ENCODE measurements at places on chromosomes 6 and 20.

- no peak for DNase-seq
Observed at GRCh38 chr20:38473367-38473795, 738 bp downstream of the RALGAPB start.

GRCh38 chr20:37381621-37382471, 35.9 kb downstream of the SRC start:
- no peak for DNase-seq

DNA sequence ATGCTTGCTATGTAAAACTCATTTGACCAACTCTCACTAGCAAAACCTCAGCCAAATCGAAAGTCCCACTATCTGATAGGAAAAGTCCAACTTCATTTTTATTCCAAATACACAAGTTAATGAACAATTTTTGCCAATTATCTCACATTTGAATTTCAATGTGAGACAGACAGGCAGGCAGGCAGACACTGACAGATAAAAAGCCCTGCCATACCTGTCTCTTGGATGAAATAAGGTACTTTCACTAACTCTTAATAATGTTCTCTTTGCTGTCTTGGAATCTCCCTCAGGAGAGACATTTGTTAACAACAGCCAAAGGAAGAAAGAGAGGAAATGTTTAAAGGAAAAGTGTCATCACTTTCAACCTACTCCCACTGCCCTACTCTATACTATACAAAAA, 82.0 kb downstream of the RNGTT start:
- DNase-seq = no peak

GRCh38 chr20:16017656-16018055, 555.6 kb downstream of the KIF16B start:
- DNase-seq = no peak

DNA sequence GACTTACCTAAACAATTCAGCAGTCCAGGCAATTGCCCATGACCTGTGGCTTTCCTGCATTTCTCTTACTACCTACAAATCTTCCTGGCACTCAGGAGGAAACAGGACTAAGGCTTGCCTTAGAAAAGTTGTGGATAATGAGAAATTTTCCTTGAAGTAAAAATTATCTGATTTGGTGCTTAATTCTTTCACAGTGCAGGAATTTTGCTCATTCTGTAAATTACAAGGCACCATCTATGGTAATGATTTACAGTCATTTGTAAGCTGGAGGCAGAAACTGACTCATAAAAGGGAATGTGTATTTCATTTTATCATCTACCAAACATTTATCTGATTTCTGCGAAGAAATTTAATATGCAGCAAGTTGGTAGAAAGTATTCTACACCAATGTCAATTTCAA, 211.5 kb upstream of the FKBP1C start:
- DNase-seq = no peak

DNA sequence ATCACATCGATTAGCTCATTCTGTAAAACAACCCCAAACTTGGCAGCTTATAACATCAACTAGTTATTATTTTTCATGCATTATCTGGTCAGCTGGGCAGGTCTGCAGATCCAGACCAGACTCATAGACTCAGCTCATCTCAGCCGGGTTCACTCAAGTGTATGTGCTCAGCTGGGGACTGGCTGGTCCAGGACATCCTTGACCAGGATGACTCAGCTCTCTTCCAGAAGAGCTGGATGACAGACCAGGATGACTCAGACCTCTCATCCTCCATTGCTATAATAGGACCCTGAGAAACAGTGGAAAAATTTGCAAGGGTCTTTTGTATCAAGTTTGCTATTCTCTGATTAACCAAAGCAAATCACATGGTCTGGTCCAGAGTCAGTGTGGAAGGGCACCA, 312.5 kb upstream of the PLCB4 start:
- DNase-seq = no peak

Measured in stimulated activated effector memory CD8-positive, alpha-beta T cell treated with anti-CD3 and anti-CD28 coated beads, Interleukin-12 subunit alpha, Interleukin-12 subunit beta, amount 100 ng/mL, for 72 hours (primary cell).